ENCODE measurements at places on chromosomes 5 and 9. TPM values are rescaled to one million over a fixed set of nuclear protein-coding genes. Genes with fewer than 3 reads are reported as not detected.

Gene GKAP1
- 5.9 TPM for total RNA-seq

Gene BTNL8
- total RNA-seq = not detected

Gene SPINK13
- total RNA-seq = not detected

Gene SCGB3A2
- total RNA-seq = not detected

DNA sequence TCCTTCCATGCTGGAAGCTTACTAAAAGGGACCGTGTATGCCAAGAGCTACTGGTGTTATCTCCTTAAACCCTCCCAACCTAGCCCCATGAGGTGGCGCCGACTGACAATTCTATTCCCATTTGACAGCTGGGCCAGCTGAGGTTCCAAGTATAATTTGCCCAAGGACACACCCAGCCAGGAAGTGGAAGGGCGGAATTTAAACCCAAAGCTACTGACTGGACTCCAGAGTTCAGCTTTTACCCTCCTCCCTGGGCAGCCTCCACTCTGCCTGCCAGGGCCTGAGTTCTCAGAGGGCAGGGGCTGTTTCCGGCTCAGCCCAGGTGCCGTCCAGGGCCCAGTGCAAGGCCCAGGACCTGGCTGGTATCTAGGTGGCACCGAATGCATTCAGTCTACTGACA lies 71.8 kb downstream of the C9orf50 start:
- DNase-seq = no peak
- no peaks in the 10 kb centered on the region for H3K27me3 ChIP-seq
- H3K4me3 ChIP-seq = peak overlapping the region; percentile 78
- peaks cover 8% of the 10 kb centered on the region for H3K4me1 ChIP-seq

DNA sequence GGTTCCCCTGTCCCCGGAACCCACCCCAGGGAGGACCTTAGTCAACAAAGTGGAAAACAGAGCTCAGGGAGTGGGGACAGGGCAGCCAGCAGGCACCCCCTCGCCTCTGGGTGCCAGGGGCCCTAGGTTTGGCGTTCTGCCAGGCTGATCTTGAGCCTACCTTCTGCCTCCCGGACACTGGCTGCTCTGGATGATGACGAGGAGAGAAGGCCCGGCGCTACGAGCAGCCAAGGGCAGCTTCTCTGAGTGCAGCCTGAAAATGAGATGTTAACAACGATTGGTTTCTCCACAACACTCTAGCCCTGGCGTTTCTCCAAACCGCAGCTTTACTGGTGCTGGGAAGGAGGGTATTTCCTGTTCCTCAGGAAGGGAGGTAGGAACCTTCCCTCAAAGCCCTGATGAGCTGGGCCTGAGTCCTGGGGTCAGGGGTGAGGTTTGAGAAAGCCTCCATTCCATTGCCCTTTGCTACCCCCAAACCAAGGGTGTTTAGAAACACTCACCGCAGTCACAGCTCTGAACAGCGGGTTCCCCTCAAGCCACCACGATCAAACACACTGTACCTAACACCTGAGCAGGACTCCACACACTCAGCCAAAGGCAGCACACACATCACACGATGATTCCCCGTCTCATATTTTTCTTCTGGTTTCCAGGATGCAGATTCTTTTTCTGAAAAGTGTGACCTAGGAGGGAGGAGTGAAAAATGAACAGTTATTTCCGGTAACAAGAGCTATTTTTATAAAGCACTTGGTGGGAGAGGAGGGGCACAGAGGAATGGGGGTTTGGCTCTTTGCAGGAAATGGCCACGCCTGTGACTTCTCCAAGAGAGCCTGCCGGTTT lies at the start of gene STING1:
TSS of gene STING1 (minus strand) at position 709 of the 840 bp plus-strand sequence. CDS start 1,054 bp downstream, outside the sequence.
- peak; percentile 89 for DNase-seq
- peaks cover 17% of the 10 kb centered on the region for H3K4me1 ChIP-seq
- H3K27me3 ChIP-seq = no peaks in the 10 kb centered on the region
- H3K27ac ChIP-seq = peak within 1 kb of the TSS; percentile 89
- peak within 1 kb of the TSS; percentile 54 for H3K4me3 ChIP-seq

GRCh38 chr9:38523121-38523520 lies 97.3 kb downstream of the ANKRD18A start:
- H3K4me3 ChIP-seq = no peak overlapping the region
- H3K36me3 ChIP-seq = no peaks in the 10 kb centered on the region
- no peak for DNase-seq
- H3K27me3 ChIP-seq = no peaks in the 10 kb centered on the region
- H3K4me1 ChIP-seq = no peaks in the 10 kb centered on the region

DNA sequence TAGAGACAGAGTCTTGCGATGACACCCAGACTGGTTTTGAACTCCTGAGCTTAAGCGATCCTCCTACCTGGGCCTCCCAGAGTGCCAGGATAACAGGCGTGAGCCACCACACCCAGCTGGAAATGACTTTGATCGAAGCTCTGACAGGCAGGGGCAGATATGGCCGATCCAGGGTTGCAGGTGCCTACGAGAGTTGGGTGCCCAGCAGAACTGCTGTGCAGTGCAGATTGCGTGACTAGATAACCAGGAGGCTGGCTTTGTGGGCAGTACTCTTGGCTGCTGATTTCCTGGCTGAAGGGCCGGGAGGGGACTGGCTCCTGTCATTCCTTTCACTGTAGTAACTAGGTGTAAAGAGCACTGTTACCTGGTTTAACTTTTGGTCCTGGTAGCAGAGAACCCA lies 11.8 kb downstream of the TBC1D13 start:
- DNase-seq = no peak
- peaks cover 25% of the 10 kb centered on the region for H3K36me3 ChIP-seq
- no peaks in the 10 kb centered on the region for H3K27me3 ChIP-seq

- peak overlapping the region; percentile 87 for H3K4me3 ChIP-seq
- H3K27me3 ChIP-seq = no peaks in the 10 kb centered on the region
- peaks cover 58% of the 10 kb centered on the region for H3K36me3 ChIP-seq
- H3K27ac ChIP-seq = peak overlapping the region; percentile 83
These were observed 1.3 kb upstream of the ZNF462 start for GRCh38 chr9:106861640-106862109.

DNA sequence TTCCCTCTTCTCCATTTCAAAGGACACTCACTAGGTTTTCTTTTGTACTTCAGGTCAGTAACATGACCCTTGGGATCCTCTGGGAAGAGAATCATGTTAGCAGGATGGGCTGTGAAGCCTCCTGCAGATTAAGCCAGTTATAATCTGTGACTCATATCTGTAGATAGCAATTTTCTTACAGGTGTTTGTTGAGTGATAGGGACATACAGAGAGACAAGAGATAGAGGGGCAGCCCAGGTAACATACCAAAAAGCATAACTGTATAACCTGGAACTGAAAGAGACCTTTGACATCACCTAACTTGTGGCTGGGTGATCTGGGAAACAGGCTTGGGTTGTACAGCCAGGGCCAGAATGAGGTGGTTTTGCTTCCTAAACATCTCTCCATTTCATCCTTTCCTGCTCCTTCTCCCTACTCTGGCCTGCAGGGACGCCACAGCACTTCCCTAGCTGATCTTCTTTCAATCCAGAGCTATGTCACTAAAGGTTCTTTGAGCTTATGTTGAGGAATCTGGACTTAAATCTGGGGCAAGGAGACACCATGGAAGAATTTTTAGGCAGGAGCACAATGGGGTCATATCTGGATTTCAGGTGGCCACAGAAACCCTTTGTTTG lies 21.0 kb upstream of the PPARGC1B start:
- H3K36me3 ChIP-seq = no peaks in the 10 kb centered on the region
- H3K4me1 ChIP-seq = no peaks in the 10 kb centered on the region
- peaks cover 88% of the 10 kb centered on the region for H3K27me3 ChIP-seq
- no peak overlapping the region for H3K4me3 ChIP-seq
- DNase-seq = no peak

DNA sequence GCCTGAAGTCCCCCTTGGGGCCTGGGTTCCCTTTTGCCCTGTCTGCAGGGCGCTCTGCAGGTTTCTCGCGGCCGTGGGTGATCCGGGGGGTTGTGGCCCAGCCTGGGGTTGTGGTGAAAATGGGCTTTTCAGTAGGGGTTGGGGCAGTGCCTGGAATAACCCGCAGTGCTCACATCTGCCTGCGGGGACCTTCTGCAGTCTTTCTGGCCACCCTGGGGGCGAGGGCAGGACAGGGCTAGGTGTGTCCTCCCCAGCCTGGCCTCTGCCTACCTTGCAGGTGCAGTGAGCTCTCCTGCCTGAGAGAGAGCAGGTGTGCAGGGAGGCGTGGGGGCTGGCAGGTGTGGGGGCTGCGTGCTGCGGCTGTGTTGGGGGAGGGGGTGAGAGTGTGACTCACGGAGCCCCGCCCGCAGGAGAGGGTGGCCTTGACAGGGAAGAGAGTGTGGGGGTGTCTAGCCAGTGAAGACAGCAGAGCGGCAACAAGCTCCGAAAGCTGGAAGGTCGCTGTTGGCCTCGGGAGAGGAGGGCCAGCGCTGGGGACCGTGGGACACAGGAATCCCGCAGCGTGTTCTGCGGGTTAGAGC lies 131.4 kb downstream of the MRPL36 start:
- peaks cover 69% of the 10 kb centered on the region for H3K27me3 ChIP-seq
- H3K27ac ChIP-seq = no peak overlapping the region
- no peaks in the 10 kb centered on the region for H3K36me3 ChIP-seq
- no peak overlapping the region for H3K4me3 ChIP-seq
- no peak for DNase-seq
- no peaks in the 10 kb centered on the region for H3K4me1 ChIP-seq
